ENCODE measurements at places on chromosomes 4 and X.
A peak's percentile ranks its signal among the peaks of the same experiment; 100 is the strongest.

GRCh38 chr4:3529363-3529762, 2.9 kb downstream of the LRPAP1 start:
- DNase-seq = no peak

GRCh38 chrX:76915836-76916235, 488.3 kb downstream of the MAGEE1 start:
- no peak for DNase-seq

- DNase-seq = no peak
Observed at GRCh38 chrX:18998653-18999052, 14.7 kb upstream of the PHKA2 start.

- no peak for DNase-seq
Observed at GRCh38 chrX:140433582-140433981, 71.3 kb downstream of the SOX3 start.

- DNase-seq = no peak
Observed at GRCh38 chrX:29834764-29835163, 380.6 kb upstream of the MAGEB2 start.

- DNase-seq = no peak
Observed at GRCh38 chr4:88522702-88523324, 763 bp downstream of the PYURF start.

DNA sequence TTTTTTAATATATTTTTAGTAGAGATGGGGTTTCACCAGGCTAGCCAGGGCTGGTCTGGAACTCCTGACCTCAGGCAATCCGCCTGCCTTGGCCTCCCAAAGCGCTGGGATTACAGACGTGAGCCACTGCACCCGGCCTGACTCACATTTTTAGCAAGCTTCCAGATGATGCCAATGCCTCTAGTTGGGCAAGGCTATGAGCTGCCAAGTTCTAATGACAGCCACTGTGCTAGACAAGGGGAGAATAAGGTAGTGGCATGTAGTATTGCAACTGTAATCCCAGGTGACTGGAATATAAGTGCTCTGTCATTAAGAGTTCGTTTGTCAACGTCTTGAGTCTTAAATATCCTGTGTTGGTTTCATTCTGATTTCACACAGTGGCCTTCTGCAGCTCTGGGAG, 96.7 kb downstream of the SLIT2 start:
- DNase-seq = no peak

DNA sequence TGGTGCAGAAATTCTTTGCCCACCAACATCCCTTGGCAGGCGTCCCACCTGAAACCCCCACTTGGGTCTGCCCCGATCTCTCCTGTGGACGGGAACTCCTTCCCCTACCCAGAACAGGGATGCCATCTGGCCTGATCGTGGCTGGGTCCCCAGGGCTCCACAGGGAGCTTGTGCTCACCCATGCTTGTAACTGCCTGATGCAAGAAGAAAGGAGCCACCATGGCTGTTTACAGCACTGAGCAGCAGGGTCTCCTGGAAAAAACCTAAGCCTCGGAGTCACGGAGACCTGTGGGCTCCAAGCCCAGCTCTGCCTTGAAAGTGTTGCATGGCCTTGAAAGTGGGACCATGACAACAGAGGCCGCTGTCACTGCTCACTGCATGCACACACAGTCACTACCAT, 101.5 kb upstream of the AFAP1 start:
- no peak for DNase-seq

DNA sequence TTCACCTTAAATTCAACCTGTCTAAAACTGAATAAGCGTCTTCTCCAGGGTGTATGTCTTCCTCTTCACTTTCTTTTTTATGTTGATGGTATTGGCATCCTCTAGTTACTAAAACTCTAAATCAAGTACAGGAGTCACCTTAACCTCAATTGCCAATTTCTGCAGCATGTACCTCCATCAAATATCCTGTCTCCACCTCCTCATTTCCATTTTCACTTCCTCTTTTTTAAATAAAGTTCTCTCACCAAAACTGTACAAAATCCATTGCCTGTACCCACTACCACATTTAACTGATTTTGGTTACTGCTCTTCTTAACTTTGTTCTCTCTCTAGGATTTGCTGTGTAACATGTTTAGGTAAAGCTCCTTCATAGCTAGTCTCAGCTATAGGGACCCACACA, 9.2 kb upstream of the NPFFR2 start:
- DNase-seq = no peak

DNA sequence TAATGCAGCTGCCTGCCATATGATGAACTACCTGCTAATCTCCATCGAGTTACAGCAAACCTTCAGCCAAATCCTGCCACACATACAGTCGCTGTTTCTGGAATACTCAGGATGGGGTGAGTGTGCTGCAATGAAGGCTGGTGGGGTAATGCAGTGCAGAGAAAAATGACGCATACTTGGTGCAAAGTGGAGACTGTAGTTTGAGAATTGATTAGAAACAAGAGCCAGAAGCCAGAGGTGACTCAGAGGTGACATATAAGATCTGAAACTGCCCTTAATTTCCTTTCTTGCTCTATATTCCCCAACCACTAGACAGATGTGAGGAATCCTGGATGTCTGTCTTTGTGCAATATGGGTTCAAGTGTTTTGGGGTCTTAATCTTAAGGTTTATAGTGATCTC, 22.0 kb downstream of the C4orf54 start:
- no peak for DNase-seq

GRCh38 chrX:108001218-108001814, 19.1 kb upstream of the TEX13B start:
- no peak for DNase-seq

GRCh38 chr4:180766944-180767729, 1476.1 kb upstream of the TENM3 start:
- no peak for DNase-seq

GRCh38 chrX:2387614-2388239, 113.0 kb downstream of the DHRSX start:
- DNase-seq = no peak

GRCh38 chr4:58138786-58139668, 1028.8 kb upstream of the IGFBP7 start:
- DNase-seq = no peak

- no peak for DNase-seq
Observed at GRCh38 chr4:71974681-71975080, 57.1 kb upstream of the NPFFR2 start.

- no peak for DNase-seq
Observed at GRCh38 chr4:79917246-79917645, 155.8 kb downstream of the ANTXR2 start.

DNA sequence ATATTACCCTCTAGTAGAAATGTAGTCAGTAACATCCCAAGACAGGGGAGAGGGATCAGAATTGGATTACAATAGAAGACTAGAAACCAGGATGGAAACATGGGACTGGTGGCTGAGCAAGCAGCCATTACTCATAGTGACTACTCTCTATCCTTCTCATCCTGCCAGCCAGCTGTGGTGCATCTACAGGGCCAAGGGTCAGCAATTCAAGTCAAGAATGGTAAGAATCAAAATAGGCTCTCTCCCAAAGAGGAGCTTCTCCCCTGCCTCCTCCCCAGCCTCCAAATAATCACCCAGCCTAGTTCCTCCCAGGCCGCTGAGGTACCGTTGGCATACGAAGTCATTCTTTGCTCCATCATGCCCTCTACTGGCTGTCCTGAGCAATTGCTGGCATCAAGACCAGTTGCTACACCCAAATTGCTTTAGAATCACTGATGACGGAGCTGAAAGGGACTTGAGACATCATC, 19.4 kb downstream of the AWAT2 start:
- peak; percentile 6 for DNase-seq

DNA sequence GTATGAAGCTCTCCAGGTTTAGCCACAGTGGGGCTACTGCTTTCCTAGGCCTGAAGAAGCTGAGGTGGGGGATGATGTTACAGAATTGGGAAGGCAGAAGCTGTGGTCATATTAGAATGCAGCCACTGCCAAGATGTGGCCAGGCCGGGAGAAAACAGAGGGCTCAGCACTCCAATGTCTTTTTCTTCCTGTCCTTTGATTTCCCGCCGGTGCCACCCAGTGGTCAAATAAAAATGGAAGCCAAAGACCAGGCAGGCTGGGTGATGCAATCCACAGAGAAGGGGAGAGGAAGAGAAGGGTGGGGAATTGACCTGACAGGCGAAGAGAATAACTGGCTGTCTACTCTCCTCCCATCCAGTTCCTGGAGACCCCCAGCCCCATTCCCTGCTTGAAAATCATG, 94.9 kb upstream of the SHISA3 start:
- DNase-seq = peak; percentile 26

DNA sequence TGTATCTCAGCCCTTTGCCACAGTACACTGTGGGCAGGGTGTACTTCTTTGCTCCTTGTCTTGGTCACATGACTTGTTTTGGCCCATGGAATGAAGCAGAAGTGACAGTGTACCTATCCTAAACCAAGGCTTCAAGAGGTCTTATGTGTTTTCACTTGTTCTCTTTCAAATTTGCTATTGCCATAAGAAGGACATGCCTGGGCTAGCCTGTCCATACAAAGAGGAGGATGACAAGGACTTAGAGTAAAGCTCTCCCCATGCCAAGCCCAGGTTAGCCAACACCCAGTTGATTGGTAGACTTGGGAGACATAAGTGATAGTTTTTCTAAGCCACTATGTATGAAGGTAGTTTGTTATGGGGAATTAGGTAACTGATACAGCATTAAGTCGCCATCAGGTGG, 141.1 kb upstream of the MID1 start:
- DNase-seq = no peak

DNA sequence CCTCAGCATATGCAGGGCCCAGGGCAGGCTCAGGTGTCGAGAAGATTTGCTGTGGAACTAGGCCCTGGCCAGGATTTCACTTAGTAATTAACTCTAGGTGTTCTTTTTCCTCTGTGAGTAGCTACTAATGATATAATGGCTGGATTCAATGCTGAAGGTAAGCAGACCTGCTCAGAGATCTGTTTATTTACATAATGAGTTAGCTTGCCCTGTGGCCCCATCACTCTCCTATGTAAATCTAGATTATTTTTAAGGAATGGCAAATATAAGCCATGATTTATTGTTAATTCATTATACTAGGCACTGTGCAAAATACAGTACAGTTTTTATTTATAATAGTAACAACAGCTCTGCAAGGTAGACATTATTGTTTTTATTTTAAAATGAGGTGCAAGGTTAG, 117.2 kb downstream of the IRF2 start:
- no peak for DNase-seq

DNA sequence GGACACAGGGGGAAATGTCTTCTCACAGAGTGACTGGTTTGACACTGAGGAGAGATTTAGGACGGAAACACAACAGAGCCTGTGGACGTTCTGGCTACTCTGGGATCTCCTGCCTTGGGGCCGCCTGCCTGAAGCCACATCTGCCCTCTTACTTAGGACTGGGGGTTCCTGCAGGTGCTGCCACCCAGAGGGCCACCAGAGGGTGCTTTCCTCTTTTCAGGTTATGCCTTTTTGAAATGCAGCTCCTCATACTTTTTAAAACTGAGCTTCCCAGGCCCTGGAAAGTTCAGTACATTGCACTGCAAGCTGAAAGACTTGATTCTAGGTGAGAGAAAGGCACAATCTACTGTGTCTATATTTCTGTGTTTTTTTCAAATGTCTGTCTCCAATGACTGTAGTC, 92.2 kb upstream of the PGRMC2 start:
- no peak for DNase-seq

DNA sequence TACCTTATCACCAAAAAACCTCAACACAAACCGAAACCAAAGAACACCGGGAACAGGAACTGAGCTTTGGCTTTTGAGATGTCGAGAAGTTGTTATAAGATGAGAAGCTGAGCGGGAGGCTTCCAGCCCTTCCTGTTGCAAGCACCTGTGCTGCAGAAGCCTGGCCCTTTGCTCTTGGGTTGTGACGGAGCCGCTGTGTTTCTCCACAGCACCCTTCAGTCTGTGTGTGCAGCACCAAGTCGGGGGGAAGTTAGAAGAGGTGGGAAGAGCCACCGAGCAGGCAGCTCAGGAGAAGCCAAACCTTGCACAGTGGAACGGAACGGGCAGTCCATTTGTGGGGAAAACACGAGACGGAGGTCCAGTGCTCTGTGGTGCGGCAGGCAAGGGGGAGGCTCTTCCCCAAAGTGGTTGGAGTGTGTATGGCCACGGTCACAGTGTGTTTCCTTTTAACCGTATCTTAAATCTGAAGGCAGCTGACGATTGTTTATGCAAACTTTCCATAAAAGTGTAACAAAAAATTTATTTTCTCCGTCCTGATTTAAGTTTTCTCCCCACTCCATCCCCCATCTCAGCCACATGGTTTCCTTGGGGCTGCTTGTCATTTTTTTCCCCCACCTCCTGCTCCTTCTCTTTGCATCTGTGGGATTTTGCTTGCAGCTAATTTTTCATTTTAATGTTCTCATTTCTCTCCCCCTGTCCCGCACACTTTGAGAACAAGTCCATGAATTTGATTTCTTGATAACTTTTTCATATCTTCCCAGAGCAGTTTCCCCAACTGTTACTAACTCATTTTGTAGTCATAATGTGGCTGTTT, 123.7 kb downstream of the STOX2 start:
- no peak for DNase-seq

GRCh38 chr4:19095491-19096046, 1074.0 kb upstream of the LCORL start:
- no peak for DNase-seq

- DNase-seq = no peak
Observed at GRCh38 chr4:48116582-48116981, 17.5 kb downstream of the TXK start.

GRCh38 chr4:110989125-110989524, 366.2 kb upstream of the PITX2 start:
- DNase-seq = no peak

- no peak for DNase-seq
Observed at GRCh38 chr4:175068266-175068665, 150.1 kb downstream of the ADAM29 start.

- DNase-seq = no peak
Observed at GRCh38 chrX:101347859-101348451, 587 bp downstream of the TIMM8A start.

- DNase-seq = no peak
Observed at GRCh38 chr4:23117826-23118225, 425.1 kb downstream of the GBA3 start.

DNA sequence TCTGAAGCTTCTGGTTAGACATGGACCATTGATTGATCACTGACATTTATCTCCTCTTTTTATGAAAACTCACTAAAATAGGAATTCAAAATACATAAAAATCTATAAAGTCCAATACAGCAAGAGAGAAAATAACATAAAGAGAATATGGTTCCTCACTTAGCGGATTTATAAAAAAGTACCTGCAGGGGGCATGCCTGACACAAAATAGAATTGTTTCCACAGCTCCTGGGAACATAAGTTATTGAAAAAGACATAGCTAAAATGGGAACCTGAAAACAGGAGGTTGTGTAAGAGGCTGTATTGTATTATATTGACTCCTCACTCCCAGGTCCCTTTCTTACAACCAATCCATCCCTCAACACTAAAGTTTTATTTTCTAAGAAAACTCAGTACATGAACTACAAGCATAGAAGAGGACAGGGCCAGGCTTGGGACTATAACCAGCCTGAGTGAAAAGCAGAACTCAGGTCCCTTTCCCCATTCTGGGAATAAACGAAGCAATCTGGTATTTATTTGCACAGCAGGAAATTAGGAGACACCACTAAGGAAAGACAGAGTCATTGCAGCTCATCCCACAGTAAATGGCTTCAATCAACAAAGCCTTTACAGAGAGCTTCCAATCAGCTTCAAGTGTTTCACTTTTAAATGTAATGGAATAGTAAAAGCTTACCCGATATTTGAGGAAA, 121.1 kb upstream of the NDST4 start:
- no peak for DNase-seq
